Fibroblast of the aortic adventitia (primary cell): ENCODE measurements at places on chromosomes 13 and 19. TPM values are rescaled to one million over a fixed set of nuclear protein-coding genes. Genes with fewer than 3 reads are reported as not detected.

Gene DNAAF3
- total RNA-seq: 0.33 and 1.5 TPM in 2 replicates

Gene CACNA1A
- total RNA-seq: 13.7 and 42.8 TPM in 2 replicates

Gene DIAPH3
- 4.8 and 40.9 TPM in 2 replicates for total RNA-seq

Gene SUPT5H
- total RNA-seq: 88.2 and 299 TPM in 2 replicates

Gene SOX1
- total RNA-seq: not detected in 2 replicates

Gene ZNF181
- total RNA-seq: 19.4 and 55.4 TPM in 2 replicates

Gene ANKRD24
- 0.99 and 5.1 TPM in 2 replicates for total RNA-seq

Gene ZNF763
- total RNA-seq: 0.27 and 3.4 TPM in 2 replicates
